ENCODE measurements at places on chromosomes 2 and 18.

DNA sequence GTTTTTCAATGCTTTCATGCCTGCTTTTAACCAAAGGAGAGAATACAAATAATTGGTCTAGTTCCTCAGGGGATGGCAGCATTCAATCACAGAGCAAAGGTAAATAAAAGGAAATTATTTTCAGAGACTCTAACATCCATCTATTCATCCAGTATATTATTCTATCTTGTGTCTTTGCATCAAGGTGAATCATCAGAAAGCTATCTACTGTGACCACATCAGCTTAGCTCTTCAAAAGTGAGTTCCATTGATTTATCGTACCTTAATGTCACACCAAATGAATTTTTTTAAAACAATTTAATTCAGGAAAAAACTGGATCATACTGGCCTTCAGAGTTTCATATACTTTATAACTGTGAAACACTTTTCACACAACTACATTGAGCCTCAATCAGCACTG lies 66.1 kb downstream of the CHN1 start:
- DNase-seq: no peak

- no peak for DNase-seq
Observed at GRCh38 chr2:155377931-155378444, 679.5 kb downstream of the KCNJ3 start.

GRCh38 chr2:113768770-113769169 lies 12.3 kb upstream of the SLC35F5 start:
- no peak for DNase-seq

- DNase-seq: no peak
Observed at GRCh38 chr2:119008108-119008507, 66.1 kb downstream of the MARCO start.

- DNase-seq: peak; percentile 77
Observed at GRCh38 chr2:112055730-112056625, 909 bp downstream of the TMEM87B start.

DNA sequence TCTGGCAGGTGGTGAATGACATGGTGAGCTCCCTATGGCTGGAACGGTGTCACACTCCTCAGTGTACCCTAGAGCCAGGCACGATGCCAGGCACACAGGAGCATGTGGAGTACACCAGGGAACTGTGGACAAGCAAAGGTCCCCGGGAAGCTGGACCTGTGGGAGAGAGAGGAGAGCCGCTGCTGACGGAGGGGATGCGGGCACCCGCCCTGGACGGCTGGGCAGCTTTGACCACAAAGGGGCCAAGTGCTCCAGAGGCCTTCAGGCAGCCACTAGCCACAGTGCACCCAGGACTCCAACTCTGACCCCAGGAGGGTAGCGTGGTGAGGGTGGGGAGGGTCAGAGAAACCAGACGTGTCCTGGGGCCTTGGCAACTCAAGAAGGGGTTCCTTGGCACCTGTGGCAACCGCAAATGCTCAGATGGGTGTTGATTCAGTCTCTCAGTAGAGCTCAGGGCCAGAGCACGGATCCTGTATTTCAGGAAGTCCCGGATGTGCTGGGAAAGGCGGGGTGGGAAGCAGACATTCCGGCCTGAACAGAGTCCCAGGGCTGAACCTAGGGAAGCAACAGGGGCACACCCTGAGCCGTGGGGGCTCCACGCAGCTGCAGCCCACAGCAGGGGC lies 2.3 kb upstream of the MAB21L4 start:
- no peak for DNase-seq

DNA sequence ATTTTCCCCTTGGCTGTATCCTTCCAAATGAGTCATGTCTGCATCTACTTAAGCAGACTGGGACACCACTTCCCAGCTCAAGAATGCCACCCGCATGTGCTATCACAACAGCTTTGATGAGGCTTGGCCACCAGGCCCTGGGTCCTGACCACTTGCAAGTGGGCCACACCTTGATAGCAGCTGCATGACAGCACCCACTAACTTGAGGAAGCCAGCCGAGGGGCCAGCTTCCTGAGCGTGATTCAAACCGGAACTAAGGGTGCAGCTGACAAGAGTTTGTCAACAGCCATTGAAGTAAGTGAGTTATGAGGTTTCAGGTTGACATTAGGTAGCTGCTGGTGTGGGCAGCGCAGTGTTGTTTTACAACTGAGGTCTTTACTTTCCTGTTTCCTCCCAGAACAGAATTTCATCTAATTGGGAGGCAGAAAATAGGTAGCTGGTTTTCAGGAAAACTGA lies 54.4 kb downstream of the EPHA4 start:
- no peak for DNase-seq

DNA sequence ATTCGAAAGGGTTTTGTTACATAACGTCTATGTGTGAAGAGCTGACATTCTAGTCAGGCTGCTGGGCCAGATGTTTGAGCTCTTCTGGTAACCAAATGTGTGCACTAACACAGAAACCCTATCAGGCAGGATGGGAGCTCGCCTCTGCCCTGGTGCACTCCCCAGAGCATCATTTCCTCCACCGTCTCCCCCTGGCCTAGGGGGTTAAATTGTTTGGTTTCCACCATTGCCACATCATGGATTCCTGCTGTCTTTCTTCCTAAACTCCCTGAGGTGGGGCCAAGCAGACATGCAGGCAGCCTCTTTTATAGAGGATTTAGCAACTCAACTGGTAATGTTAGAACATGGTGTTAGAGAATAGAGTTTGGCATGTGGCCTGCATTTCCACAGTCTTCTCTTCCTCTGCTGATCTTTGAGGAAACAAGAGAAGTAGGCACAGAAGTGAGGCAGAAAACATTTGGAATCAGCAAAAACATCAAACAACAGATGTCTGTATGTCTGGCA lies 87.3 kb downstream of the ANTXR1 start:
- no peak for DNase-seq

GRCh38 chr2:98496750-98497493 lies 52.3 kb downstream of the INPP4A start:
- DNase-seq: no peak

DNA sequence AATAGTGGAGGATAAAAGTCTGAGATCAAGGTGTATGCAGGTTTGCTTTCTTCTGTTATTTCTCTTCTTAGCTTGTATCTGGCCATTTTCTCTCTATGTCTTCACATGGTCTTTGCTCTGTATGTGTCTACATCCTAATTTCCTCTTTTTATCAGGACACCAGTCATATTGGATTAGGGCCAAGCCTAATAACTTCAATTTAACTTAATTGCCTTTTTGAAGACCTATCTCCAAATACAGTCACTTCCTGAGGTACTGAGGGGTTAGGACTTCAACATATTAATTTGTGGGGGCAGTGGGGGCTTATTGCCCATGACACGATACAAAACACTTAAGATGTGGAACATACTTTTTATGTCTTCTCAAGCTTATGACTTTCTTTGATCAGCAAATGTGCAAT lies 632.9 kb upstream of the CELF4 start:
- no peak for DNase-seq

DNA sequence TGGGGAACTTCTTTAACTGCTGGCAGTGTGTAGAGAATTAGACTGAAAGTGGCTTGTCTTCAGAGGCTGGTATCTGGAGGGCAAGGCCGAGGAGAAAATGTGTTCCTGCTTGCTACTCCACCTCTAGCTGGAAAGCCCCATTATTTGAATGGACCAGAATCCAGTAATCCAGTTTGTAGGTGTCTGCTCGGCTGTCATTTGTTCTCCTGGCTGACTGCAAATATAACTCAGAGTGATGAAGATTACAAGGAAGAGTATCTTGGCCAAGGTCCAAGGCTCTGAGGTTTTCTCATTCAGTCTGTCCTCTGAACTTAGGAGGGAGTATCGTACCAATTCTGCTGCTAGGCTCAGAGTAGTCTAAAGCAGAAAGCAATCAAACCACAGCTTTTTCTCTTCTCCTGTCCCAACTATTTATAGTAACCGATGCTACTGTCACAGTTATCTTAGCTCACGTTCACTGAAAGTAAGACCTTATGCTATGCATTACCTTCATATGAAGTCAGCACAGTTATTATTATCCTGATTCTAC lies 228.6 kb downstream of the SETBP1 start:
- peak; percentile 55 for DNase-seq

DNA sequence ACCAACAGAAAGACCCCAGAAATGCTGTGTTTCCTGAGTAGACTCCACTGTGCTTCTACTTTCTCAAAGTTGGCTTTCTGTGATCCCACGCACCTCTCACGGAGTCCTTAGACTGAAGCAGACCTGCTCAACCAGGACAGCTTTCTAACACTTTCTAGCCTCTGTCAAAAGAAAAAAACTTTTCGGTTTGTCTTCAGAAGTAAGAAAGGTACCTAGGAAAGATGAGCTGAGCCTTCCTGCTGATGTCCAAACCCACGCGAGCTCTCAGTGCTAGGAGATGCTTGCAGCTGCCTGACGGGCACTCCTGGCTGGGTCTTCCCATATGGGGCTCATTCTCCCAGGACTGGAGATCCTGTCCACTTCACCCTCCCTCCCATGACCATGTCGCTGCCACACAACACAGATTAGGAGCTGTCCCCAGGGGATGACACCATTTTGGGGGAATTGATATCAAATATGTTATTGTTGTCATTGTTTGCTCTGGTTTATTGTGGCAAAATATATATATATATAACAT lies 49.2 kb upstream of the DAPL1 start:
- DNase-seq: no peak

DNA sequence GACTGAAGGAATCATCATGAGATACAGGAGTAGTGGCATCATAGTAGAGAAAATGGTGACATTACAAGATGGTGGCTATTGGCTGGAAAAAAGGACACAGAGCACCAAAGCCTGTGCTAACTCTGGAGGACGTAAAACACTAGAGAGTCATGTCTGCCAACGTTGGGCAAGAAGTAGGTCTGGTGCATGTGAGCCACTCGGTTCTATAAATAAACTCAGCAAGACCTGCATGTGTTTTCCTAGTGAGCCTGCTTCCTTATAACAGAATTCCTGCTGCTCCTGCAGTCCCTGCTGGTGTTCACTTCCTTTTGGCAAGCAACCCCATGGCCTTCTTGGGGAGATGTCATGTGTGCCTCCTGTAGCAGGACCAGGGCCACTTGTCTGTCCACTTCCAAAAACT lies 325.2 kb downstream of the OSR1 start:
- no peak for DNase-seq

GRCh38 chr18:47404845-47405244 lies 153.4 kb upstream of the SKOR2 start:
- DNase-seq: no peak

GRCh38 chr2:112152476-112153178 lies 14.4 kb downstream of the FBLN7 start:
- no peak for DNase-seq

DNA sequence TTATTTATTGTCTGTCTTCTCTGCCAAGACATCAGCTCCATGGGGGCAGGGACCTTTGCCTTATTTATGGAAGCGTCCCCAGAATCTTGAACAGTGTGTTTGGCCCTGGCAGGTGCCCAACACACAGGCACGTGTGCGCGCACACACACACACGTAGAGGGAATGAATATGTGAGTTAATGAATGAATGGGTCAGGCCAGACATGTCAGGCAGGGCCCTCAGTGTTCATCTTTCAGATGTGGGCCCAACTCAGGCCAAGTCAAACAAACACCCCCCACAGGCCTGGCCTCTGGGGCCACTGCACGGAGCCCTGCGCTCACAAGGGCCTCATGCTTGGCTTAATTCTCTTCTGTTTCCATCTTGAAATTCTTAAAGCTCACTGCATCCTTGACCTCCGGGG lies 54.1 kb downstream of the DYSF start:
- DNase-seq: no peak

- no peak for DNase-seq
Observed at GRCh38 chr2:214569419-214570035, 158.7 kb downstream of the VWC2L start.

DNA sequence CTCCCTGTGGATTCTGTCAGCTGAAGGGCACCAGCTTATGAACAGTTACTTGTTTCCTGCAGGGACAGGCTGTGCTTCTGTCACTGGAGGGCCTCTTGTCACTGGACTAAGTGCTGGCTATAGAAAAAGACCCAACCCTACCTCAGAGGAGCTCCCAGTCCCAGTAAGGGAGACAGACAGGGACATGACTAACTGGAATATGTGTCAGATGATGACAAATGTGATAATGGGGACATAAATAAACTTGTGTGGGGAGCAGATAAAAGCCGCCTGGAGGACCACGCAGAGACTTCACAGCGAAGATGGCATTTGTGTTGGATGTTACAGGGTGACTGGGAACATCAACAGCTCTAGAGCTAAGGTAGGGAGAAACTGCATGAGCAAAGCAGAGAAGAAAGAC lies 95.0 kb downstream of the MAPRE2 start:
- DNase-seq: no peak
